ENCODE measurements at places on chromosomes 3 and 15.

GRCh38 chr3:186339180-186339918, 22.7 kb downstream of the DGKG start:
- no peak for DNase-seq

GRCh38 chr3:62968128-62968527, 92.9 kb upstream of the CADPS start:
- DNase-seq = no peak

DNA sequence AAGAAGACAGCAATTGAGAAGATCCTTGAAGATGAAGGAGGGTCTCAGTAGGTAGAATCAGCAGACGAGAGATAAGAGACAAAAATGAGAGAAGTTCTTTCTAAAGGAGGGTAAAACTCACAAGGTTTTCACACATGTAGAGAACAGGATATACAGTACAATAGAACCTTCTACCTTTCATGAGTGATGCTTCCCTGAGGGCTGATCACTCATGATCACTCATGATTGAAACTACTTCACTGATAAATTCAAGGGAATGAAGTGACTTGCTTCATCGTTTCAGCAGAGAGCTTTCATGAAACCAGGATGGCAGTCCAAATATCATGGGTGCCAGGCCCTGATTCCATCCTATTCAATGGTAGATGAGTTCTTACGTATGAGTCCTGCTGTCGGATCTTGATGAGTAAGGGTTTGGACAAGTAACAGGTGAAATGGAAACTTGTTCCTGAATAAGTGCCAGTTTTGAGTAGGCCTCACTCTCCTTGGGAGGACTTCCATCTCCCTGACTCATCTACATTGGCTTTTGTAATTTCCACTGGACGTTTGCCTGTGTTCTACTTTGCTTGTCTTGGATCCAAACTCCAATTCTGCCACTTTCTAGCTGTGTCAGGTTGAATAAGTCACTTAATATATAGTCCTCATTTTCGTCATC, 9.6 kb upstream of the CLDN16 start:
- no peak for DNase-seq

GRCh38 chr3:67559029-67559605, 95.3 kb downstream of the SUCLG2 start:
- DNase-seq = no peak

DNA sequence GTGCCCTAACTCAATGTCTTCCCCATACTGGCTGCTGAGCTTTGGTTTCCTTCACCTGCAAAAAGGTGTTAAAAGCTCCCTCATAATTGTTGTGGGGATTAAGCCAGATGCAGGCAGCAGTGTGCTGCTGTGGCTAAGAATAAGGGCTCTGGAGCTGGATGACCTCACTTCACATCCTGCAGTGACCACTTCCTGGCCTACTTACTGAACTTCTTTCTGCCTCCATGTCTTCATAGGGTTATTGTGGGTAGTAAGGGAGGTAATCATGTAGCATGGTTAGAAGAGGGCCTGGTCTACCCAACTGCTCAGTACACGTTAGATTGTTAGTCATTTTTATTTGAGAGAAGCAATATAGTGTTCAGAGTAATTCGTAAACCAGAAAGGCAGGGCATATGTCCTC, 18.4 kb downstream of the GYG1 start:
- peak; percentile 64 for DNase-seq

GRCh38 chr3:152021951-152022461, 148.6 kb downstream of the SUCNR1 start:
- no peak for DNase-seq

DNA sequence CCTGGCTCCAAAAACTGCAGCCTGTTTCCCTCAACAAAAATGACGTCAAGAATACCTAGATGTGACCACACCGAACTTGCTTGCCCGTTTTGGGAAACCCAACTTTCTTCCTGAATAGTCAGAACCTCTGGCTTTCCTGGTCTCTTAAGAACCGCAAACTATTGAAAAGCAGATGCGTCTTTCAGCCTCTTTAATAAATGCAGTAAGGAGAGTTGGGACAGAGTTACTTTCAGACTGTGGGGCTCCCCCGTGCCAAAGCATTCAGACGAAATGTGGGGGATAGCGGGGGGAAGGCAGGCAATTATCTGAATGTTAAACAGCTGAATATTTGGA, 1.2 kb upstream of the PROK2 start:
- DNase-seq = no peak

DNA sequence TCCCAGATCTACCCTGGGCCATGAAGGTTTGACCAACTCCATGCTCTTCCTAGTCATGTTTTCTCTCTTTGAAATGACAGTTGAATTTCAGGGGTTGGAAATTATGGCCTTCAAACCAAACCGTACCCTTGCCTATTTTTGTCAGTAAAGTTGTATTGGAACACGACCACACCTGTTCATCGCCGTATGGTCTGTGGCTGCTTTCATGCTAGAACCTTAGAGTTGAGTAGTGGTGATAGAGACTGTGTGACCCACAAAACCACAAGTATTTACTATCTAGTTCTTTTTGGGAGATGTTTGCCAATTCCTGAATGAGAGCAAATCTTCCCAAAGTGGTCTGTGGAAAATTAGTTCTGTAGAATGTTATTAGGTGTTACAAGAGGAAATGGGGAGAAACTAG, 24.0 kb upstream of the STARD5 start:
- DNase-seq = no peak

- DNase-seq = peak; percentile 44
Measured at GRCh38 chr3:30751610-30752299, 142.7 kb downstream of the GADL1 start.

DNA sequence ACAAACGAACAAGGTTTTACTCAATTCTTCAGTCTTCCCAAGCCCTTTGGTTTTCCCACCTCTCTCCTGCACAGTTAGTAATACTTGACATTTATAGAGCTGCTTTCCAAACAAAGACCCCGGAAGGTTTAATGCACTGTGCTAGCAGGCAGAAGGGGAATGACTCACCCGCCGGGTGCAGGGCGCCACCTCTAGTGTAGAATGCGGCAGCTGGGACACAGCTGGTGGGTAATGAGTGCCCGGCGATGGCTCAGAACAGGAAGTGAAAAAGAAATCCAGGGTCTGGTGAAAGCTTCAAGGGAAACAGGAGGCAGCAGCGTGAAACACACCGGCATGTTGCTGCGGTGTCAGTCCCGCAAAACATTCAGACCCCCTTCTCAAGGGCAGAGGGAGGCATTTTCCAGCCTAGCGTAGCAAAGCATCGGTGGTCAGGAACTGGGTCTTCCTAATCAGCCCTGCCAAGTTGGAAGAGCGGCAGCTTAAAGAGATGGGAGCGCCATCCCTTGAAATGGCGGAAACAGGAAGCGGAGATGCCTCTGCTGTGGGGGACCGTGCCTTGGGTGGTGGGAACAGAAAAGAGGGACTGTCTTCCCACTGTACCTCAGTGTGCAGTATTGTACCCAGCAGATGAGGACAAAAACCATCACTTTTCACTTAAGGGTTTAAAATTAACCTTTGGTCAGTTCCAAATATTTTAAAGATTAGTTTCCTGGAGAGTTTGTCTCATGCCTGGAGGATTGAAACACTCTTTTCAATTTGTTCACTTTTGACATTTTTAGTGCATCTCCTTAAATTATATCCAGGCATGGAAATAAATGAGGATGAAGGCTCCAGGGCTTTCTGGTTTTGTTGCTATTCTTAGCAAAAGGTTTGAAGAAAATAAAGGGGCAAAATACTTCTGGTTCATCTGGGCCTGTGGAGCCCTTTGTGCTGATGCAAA, 160.7 kb upstream of the MCTP2 start:
- no peak for DNase-seq

GRCh38 chr15:74343127-74343796, 24.2 kb downstream of the CYP11A1 start:
- DNase-seq = no peak

GRCh38 chr3:38588371-38588971, 61.0 kb downstream of the SCN5A start:
- no peak for DNase-seq

DNA sequence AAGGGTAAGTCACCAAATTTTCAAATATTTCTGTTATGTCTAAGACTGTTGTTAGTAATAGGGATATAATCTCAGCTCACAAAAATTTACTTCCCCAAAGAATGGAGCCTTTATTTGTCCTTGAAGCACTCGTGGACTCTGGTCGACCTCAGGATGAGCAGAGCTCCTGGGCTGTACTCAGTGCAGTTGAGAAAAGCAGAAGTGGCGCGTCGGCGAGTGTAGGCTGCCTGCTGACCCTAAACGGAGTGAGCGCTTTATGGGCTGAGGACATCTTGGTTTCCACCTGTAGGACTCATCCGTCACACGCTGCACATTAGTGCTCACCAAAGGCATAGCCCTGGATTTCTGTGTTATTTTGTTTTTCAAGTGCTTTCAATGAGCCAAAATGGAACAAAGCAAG, 11.0 kb downstream of the GABRA5 start:
- no peak for DNase-seq

GRCh38 chr3:96977671-96978070, 163.3 kb downstream of the EPHA6 start:
- no peak for DNase-seq

DNA sequence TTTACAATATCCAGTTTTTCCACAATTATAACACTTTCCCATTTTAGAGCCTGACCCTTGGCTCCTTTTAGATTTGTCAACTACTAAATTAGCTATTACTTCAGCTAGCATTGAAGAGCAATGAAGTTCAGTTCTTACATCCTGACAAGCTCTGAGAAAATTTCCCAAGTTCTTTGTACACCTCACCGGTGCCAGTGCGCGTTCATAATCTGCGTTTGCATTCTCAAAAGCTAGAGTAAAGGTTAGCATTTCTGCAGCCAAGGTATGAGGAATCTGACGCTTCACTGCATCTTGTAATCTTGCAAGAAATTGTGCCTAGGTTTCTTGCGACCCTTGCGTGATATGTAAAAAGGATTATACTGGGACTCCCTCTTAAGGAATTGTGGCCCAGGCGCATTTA, 25.2 kb upstream of the XCR1 start:
- DNase-seq = no peak

DNA sequence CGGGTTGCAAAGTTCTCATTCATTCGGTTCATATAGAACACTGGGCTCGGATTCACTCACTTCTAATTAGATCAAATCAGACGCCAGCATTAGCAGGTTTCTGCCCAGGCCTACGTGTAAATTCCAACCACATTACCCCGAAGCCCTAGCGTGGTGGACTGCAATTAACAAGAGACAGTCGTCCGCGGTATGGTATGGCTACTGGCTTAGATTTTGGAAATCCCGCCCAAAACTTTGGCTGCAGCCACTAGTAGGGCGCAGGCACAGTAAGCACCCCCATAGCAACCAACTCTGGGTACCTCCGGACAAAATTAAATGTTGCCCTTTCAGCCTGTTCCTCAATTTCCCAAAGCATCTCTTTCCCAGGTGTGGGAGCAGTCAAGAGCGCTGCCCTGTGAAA, 771 bp downstream of the RARRES1 start:
- DNase-seq = no peak

DNA sequence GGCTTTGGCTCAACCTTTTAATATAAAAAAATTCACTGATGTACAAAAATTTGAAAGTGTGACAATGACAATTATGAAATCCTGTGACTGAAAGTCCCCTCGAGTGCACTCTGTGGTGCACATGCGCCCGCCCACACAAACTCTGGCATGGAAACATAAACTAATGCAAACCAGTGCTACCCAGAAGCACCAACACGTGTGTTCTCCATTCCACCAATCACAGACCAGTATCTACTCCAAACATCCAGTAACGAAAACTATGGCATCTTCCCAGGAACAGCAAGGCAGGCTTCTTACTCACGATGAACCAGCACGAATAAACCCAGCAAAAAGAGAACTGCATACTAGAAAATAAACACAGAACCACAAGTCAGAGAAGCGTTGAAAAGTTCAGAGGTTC, 11.7 kb upstream of the NMB start:
- no peak for DNase-seq

- no peak for DNase-seq
Measured at GRCh38 chr15:93451822-93452221, 362.8 kb upstream of the RGMA start.

DNA sequence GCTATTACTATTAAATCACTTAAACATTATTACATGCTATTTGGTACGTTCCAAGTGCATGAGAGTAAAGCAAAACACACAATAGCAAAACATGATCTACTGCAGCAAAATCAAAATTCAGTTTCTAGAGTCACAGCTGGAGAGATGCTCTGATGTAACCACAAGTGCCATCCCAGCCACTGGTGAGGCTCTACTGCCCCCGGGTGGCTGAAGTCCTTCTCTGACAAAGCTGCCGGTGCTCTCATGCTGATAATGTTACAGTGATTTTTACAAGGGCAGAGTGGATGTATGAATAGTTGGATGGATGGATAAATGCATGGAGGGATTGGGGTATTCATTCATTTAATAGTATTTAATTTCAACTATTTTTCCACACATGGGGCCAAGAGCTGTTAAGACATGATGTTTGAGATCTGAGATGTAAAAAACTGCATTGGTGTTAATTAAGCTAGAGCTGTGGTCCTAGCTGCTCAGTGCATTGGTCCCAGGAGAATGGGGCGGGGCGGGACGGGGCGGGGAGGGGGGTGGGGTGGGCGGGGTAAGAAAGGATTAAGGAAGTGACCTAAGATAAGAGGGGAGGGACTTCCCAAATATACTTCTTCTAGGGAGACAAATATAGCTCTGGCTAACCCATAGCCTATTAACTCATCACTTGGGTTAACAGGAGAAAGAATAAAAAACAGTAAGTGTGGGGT, 5.3 kb upstream of the SPESP1 start:
- peak; percentile 24 for DNase-seq

- no peak for DNase-seq
Measured at GRCh38 chr3:136232413-136232812, 17.7 kb upstream of the PCCB start.

GRCh38 chr3:49461443-49462171, 8.5 kb upstream of the DAG1 start:
- DNase-seq = no peak

DNA sequence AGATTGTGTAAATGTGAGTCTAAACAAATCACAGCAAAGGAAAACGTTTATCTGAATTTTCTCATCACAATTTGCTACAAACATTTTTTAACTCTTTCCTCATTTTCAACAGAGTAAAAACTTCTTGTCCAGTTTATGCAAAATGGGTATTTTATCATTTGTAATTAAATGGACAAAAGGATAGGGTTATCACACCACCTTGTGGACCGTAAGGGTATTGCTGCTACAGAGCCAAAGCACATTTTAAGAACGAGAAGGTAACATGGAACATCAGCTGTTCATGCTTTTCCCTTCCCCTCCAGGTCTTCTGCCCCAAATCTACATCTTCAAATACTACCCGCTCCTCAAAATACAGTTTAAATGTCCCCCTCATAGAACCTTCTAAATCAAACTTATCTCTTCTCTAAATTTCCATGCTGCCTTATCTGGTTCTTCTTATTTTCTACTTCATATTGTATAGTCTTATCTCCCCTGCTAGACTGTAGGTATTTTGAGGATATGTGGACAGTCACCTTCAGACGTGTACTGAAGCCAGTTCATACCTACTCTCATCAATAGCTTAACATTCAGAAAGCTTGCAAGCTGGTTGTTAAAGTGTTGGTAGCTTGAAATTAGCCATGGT, 12.8 kb upstream of the SETMAR start:
- peak; percentile 59 for DNase-seq

DNA sequence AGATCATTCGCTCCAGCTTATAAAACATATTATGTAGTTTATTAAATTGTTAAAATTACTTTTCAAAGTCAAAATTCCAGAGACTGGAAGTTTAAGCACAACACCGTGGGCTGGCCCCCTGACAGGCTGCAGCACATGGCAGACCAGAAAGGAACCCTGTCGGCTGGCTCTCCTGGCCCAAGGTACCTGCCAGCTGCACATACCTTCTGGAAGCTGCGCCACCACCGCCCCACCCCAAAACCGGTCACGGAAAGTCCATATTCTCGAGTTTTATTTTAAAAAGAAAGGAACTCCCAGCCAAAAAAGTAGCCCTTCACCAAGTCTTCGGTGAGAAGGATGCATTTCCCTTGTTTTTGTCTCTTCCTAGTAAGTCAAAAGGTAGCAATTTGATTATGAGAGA, 94.6 kb downstream of the FOXP1 start:
- DNase-seq = no peak
